ENCODE measurements at places on chromosomes 6 and 20. TPM values are rescaled to one million over a fixed set of nuclear protein-coding genes. Genes with fewer than 3 reads are reported as not detected.

Gene CLPSL1
- total RNA-seq = not detected

GRCh38 chr20:49886571-49887213 is 28.6 kb downstream of the SPATA2 start:
- no peak for DNase-seq

DNA sequence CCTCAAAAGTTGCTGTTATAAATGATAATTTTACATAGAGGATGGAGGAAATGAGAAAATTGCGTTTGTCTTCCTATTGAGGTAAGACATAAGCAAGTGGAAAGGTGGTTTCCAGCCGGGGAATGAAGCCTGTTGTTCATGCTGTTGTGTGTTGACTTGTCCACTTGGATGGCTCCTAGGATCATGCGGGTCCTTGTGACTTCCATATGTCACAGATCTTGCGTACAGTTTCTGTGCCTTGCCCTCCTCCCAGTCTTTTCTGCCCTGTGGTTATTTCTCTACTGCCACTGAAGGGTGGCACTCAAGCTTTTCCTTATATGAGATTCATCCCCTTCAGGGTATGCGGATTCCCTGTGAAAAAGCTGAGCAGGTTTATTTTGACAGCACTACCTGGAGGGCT is 116.6 kb downstream of the CARMIL1 start:
- DNase-seq = no peak

DNA sequence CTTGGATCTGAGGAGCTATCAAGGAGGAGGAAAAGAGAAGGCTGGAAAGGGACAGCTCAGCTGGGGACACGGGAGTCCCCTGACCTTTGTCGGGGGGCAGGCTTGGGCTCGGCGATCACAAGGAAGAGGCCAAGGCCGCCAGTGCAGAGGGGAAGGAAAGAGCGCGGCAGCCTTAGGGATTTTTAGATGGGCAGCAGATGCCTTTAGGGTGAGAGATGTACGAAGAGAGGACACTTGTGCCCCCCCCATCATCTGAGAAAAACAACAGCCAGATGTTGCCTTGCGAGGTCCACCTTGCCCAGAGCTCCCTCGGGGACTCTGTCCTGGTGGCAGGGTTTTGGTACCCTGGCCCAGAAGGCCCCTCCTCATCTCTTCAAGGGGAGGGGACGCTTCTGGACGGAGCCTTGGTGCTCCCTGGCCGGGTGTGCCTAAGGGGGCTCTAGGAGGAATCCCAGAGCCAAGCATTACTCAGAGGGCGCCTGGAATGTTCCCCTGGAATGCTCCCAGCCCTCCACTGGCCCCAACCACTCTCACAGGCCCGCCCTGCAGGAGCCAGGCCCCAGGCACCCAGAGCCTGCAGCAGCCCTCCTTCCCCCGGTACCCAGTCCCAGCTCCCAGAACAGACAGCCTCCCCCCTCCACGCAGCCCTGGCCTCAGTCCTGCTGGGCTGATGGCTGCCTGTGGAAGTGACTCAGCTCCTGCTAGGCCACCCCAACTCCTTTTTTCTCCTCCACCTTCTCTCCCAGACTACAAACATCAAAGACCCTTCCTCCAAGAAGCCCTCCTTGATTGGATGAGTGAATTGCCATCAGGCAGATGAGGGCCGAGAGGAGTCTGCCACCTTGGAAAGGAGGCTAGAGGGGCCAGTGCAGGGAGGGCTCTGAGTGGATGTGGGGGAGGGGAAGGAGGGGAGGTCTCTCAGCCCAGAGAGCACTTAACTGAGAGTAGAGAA is 1.8 kb downstream of the ADAM33 start:
- DNase-seq = peak; percentile 55

- peak; percentile 92 for DNase-seq
Measured at GRCh38 chr6:28212510-28213212, 12.4 kb upstream of the ZSCAN9 start.

DNA sequence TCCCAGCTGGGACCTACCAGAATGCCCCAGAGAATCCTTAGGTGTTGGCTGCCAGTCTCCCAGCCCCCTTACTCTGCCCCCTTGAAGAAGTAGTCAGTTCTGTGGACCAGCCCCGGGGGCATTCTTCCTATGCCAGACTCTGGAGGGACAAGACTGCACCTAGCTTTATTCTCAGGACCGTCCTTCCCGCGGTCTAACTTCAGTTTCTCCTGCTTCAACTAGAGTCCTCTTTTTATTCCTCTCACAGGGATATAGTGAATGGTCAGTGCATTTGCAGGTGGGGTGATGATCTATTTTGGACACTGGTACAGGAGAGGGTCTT is 35.9 kb upstream of the MDFI start:
- DNase-seq = no peak

Gene OR12D3
- not detected for total RNA-seq

GRCh38 chr6:122222761-122223160 is 176.7 kb upstream of the HSF2 start:
- no peak for DNase-seq

DNA sequence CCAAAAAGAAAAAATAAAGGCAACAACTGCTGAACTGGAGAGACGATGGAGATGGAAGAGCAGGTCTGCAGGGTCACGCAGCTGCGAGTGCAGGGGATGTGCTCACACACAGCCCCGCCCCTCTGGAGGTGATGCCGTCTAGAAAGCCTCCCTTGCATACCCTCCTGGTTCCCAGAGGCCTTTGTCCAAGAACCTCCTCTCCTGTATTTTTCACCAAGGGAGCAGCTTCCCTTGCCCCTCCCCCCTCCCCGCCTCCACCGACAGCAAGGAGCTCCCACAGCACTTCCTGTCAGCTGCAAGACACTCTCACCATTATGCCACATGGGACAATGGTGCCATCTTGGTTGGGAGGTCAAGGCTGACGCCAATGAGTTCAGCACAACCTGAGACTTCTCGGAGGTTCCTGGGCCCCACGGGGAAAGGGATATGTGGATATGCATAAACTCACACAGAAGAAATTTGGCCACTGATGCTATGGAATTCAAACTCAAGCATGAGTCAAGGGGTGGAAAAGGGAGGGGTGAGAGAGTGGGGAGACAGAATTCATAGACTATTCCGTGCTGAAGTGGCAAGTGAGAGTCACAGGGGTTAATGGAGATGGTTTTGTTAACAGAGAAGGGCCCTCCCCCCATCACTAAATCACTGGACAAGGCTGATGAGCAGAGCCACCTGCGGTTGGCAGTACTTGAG is 132.9 kb downstream of the SCML4 start:
- peak; percentile 34 for DNase-seq

DNA sequence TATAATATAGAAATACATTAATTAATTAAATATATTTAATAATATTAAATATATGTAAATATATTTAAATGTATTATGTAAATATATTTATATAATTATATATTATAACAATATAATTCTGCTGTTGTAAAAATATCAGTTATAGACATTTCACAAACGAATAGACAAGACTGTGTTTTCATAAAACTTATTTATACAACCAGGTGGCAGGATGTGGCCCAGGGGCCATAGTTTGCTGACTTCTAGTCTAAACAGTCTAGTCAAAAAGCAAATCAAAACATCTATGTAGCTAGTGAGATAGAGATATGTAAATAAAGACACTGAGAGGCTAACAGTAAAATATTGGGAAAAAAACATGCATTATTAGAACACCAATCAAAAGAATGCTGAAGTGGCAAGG is 136.4 kb downstream of the TBXT start:
- DNase-seq = no peak

Gene MTCH1
- total RNA-seq = 292 TPM

DNA sequence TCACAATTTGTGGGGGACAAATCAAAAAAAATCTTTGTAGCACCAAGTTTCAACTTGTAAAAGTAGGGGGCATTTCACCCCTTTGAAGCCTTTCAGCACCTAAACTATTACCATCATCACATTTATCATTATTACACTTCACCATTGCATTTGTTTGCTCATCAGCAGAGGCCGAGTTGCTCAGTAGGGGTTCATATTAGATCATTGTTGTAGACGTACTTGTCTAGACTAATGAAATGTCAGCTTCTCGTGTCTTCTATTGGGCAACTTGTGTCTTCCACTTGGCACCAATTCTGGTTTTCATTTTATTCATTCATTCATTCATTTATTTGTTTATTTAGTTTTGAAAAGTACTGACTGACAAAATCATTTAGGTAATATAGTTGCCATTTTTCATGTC is 338.3 kb upstream of the KCNQ5 start:
- no peak for DNase-seq

Gene SH3BGRL2
- total RNA-seq = 13.2 TPM

DNA sequence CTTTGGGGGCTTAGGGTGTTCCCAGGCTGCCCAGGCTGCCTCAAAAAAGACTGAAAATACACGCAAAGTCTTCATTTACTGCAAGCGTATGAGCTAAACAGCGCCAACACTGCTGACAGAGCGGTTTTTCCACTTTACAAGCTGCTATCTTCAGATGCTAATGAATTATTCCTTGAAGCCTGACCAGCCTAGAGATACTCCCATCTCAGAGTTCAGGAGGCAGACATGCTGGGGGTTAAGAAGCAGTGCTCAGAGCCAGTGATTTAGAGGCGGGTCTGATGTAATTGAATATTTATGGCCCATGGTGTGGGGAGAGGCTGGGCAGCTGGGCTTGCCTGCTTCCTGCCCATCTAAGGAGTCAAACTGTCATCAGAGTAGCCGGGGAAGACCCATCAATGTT is 241.4 kb downstream of the SLC24A3 start:
- DNase-seq = no peak

GRCh38 chr20:13396022-13396421 is 174.9 kb downstream of the ISM1 start:
- no peak for DNase-seq

Gene BFSP1
- 4.2 TPM for total RNA-seq

DNA sequence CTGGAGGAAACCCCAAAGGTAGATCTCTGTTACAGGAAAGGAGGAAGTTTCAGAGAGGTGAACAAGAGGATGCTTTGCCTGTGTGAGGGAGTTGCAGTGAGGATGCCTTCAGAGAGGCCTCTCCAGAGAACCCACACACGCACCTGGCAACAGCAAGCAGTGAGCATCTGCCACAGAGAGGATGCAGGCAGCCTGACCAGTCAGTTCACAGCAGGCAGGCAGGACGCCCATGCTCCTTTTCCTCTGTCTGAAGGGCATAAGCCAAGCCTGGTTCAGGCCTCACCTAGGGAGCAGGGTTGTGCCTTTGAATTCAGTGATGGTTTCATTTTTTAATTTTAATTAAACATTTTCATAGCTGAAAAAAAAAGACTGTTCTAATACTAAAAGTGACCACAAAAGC is 346.0 kb upstream of the MARCKS start:
- DNase-seq = no peak

DNA sequence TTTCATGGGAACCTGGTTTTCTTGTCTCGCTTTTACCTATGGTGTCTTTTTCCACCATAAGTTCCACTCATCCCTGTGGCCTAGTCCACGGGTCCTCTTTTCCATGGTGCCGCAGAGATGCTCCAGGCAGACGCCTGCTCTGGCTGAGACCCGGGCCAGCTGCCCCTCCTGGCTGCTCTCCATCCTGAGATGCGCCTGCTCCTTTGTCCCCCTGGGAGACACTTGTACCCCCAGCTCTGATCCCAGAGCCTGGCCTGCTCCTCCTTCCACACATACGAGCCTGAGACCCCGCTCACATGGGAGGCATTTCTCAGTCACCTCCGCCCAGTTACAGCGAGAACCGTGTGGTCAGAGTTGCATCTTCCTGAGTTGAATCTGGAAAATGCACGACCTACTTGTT is 29.6 kb downstream of the RNASET2 start:
- DNase-seq = no peak

DNA sequence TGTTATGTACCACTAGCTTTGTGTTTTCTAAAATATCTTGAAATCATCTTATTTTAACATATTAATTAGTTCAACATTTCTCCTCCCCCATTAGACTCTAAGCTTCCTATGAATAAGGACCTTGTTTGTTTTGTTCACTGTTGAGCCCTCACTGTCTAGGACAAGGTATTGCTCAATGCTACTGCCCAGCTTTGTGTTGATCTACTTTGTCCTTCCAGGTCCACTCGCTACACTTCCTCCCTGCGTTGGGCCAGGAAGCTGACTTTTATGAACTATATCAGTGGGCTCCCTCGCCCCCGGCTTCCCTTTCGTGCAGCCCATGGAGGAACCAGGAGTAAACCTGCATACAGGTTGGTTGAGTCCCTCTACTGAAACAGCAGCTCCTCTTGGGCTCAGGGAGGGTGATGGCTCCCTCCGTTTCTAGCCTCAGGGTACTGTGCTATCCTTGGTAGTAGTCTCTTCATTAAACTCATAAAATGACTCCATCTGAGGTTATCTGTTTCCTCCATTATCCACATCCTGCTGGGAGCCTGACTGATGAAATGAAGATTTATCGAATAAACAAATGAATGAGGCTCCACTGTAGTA is 272.5 kb downstream of the CLIC5 start:
- DNase-seq = no peak

Measured in Daoy (cell line).